GM12865 (cell line): ENCODE measurements at places on chromosomes 11 and 22.

DNA sequence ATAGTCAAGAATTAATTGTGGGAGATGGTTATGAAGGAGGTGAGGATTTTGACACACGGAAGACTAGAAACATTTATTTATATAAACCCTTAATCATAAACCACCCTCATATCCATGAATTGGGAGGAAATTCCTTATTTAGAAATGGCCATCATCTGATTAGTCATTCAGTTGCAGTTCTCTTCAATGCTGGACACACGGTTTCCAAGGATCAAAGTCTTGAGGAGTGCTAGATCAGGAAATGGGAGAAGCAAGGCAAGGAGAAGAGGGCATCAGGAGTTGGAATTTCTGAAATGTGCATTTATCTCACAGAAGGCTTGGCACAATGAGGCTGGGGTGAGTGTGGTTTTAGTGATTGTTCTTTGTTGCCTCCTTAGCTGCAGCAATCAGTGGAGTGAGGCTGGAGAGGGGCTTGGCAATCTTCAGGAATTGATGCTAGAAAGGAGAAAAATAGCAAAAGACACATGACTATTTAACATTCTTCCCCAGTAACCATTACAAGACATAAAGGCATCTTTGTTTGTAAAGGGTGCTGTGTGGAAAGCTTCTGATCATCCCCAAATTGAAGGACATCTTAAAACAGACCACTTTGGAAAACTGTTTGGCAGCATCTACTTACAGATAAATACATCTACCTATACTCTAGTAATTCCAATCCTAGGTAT lies 21.6 kb upstream of the GDPD4 start:
- DNase-seq: no peak

- no peak for DNase-seq
Measured at GRCh38 chr11:77517226-77517625, 43.3 kb upstream of the PAK1 start.

- no peak for DNase-seq
Measured at GRCh38 chr11:72039031-72039855, 40.5 kb downstream of the IL18BP start.

- DNase-seq: no peak
Measured at GRCh38 chr11:45541693-45542434, 123.6 kb downstream of the CHST1 start.

- no peak for DNase-seq
Measured at GRCh38 chr11:2294926-2295290, 6.8 kb downstream of the C11orf21 start.

- DNase-seq: no peak
Measured at GRCh38 chr11:68687311-68687710, 3.0 kb downstream of the GAL start.

DNA sequence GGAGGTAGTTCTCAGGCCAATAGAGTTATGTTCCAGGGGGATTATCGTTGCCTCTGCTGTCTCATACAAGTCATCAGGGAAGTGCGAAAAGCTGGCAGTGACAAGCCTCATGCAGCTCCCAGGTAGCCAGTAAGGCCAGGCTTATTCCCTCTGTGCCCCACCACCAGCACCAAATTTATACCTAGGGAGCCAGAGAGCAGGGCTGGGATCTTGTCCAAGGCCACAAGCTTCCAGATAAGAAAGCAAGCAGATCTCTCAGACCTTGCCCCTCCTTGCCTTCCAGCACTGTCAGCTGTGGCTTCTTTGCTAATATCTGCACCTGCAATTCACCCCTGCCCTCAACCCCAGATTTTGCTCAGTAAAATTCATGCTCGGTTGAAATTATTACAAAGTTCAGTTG lies 206.3 kb upstream of the FAT3 start:
- DNase-seq: no peak

DNA sequence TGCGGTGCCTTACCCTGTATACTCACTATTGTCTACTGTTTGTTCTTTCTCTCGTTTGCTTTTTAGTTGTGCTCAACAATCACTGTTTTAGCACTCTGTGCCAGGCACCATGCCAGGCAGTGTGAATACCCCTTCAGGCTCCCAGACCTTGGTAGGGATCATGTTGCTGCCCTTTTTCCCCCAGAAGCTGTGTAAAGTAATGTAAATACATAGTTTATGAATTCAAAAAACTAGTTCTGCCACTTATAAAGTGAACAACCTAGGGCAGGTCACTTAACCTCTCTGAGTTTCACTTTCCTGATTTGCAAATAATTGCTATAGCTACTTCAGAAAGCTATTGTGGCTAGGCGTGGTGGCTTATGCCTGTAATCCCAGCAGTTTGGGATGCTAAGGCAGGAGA lies 81.0 kb upstream of the CTSC start:
- no peak for DNase-seq

GRCh38 chr22:47600281-47600680 lies 837.8 kb downstream of the TBC1D22A start:
- DNase-seq: no peak

DNA sequence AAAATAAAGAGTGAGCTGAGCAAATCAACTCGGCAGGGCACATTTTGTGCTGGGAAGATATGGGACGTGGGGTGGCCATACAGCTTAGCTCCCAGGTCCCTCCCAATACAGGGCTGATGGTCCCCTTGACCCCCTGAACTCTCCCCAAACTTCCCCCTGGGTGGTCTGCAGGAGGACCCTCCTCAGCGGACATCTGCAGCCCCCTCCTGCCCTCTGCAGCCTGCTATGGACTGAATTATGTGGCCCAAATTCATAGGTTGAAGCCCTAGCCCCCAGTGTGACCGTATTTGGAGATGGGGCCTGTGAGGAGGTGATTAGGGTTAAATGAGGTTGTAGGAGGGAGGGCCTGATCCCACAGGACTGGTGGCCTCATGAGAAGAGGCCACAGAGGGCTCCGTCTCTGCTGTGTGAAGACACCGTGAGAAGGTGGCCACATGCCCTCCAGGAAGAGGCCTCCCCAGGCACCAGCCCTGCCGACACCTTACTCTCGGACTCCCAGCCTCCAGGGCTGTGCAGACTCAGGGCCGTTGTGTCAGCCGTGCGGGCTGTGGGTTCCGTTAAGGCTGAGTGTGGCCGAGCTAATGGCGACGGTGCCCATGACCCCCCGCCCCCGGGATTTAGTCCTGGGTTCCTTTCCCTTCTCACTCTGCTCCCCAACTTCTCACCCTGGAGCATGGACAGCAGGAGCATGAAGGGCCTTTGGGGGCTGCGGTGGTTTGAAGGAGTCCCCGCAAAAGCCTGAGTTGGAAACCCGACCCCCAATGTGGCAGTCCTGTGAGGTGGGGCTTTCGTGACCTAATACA lies 1042.8 kb downstream of the BRD1 start:
- no peak for DNase-seq

- DNase-seq: peak; percentile 3
Measured at GRCh38 chr11:105219269-105219668, 79.7 kb upstream of the CARD18 start.

- DNase-seq: peak; percentile 81
Measured at GRCh38 chr11:131867457-131868257, 497.2 kb downstream of the NTM start.

GRCh38 chr11:65931773-65932557 lies 12.7 kb downstream of the DRAP1 start:
- DNase-seq: no peak

GRCh38 chr11:9219572-9219971 lies 45.6 kb downstream of the DENND5A start:
- no peak for DNase-seq

DNA sequence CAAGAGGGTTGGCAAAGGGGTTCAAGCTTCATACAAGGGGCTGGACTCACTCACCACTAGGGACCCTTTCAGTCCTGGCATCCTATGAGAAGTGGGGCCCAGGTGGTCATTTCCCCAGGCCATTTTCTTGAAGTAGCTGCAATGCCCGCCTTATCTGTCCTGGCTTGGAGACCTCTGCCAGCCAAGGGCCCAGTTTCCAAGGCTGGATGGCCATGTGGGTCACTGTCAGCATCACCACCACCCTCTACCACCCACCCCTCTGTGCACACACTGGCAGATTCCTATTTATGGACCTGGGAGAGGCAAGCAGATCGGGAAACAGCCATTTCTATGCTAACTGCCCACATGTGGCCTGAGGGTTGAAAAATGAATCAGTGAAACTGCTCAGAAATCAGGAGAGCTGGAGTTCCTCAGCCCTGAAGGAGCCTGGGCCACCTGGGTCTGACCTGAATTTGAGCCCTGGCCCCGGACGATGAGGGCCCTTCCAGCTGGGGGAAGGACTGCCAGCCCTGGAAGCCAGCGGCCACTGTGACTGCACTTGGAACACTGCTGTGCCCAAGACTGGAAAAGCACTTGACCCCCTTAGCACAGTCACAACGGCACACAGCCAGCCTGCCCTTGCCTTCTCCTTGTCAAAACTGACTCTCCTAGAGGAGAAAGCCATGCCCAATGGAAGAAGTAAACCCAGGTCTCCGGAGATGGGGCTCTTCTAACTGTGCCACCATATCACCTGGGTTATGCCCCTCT lies 442.2 kb downstream of the BUD13 start:
- DNase-seq: no peak

DNA sequence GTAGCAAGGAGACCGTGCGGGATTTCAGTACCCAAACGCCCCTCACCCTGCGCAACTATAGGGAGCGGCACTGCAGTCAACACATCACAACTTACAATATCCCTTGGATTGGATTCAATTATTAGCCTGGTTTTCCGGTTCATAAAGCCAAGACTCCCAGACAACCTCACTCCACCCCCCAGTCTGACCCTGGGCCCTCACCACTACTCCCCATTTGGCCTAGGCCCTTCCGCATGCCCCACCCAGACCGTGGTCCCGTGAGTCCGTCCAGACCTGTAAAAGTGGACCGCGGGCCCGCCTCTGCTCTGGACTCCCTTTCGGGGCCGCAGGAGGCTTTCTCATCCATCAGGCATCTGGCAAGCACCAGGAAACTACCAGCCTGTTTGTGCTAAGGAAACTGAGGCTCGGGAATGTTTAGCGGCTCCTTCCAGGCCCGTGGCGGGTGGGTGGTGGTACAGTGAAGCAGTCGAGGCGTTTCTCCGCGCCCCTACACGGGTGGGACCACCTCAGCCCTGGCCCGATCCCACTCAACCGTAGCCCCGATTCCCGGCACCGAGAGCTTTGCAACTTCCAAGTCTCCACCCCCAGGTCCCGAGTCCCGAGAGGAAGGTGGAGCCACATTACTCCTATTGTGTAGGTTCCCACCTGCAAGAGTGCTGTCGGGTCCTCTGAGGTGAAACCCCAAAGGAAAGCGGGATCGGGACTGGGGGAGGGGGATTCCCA lies 679 bp upstream of the DPP3 start:
- DNase-seq: peak; percentile 34

GRCh38 chr22:32648486-32648885 lies 153.0 kb upstream of the TIMP3 start:
- no peak for DNase-seq

GRCh38 chr11:3786781-3787428 lies 10.4 kb downstream of the NUP98 start:
- no peak for DNase-seq

- DNase-seq: no peak
Measured at GRCh38 chr11:65868907-65869306, 3.7 kb downstream of the EFEMP2 start.

GRCh38 chr11:13745165-13745564 lies 76.7 kb downstream of the FAR1 start:
- DNase-seq: no peak

- DNase-seq: no peak
Measured at GRCh38 chr22:45212306-45212709, 28.4 kb downstream of the KIAA0930 start.

GRCh38 chr11:77096591-77097019 lies 6.0 kb upstream of the OMP start:
- DNase-seq: no peak

GRCh38 chr11:38019072-38019775 lies 1421.2 kb upstream of the RAG2 start:
- no peak for DNase-seq

DNA sequence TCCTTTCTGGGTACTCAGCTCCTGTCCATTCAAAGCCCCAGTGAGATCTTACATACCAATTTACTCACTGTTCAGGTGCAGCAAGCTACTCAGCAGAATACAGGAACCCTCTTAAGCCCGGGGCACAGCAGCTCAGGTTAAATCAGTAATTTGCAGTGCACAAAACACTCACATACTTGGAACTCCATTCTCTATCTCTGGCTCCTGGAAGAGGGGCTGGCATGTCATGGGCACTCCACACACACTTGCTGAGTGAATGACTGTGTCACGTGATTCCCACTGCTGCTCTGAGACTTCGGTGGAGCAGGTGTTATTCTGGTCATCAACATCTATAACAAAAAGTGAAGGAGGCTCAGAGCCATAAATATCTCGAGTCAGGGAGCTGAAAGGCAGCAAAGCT lies 157.3 kb upstream of the BDNF start:
- DNase-seq: no peak

GRCh38 chr11:118911113-118911879 lies 14.4 kb downstream of the BCL9L start:
- DNase-seq: no peak

- no peak for DNase-seq
Measured at GRCh38 chr11:113317339-113317738, 3.0 kb downstream of the TTC12 start.

GRCh38 chr11:1499899-1500298 lies 13.3 kb upstream of the MOB2 start:
- no peak for DNase-seq

- no peak for DNase-seq
Measured at GRCh38 chr11:75760710-75761493, 7.7 kb upstream of the DGAT2 start.

- no peak for DNase-seq
Measured at GRCh38 chr11:11345099-11345498, 8.0 kb downstream of the CSNK2A3 start.

DNA sequence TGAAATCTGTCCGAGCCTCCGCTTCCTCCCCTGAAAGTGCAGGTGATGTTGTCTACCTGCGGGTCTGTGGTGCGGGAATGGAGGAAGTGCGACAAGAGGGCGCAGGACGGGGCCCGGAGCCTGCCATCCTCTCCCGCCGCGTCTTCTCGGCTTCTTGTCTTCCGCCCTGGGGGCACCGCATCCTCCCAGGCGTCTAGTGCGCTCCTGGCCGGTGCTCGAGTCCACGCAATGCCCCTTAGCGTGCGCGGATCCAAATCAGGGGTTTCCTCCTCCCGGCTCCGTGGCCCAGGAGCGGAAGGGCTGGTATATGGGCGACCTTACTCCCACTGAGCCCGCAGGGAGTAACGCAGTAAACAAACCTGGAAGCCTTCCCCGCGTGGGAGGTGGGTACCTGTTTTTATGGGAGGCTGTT lies 405 bp downstream of the SFI1 start:
- no peak for DNase-seq

DNA sequence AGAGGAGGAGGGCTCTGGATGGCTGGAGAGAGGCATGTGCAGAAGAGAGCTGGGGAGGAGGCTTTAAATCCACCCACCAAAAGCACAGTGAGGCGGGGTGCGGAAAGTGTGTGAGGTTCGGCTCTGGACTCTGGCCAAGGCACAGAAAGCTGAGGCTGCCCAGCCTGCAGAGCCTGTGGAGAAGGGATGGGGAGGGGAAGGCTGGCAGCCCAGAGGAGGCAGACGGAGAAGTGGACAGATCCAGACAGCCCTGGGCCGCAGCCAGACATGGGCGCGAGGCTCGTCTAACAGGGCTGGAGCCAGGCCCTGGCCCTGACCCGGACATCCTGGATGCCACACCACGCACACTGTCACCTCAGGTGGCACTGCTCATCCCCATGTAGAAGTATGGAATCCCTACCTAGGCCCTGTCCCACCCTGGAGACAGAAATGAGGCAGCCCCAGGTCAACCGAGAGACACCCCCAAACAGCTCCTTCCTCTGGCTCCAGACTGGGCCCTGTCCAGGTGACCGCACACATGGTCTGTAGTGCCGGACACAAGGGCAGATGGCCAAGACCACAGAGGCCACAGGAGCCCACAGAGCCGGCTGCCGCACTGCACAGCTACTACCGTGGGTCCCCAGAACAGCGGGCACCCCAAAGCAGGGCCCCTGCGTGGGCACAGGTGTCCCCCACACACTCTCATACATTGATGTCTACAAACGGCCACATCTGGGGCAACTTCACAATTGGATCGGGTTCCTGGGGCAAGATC lies 16.6 kb upstream of the MOB2 start:
- no peak for DNase-seq
